ENCODE measurements at places on chromosomes 3 and 15.

DNA sequence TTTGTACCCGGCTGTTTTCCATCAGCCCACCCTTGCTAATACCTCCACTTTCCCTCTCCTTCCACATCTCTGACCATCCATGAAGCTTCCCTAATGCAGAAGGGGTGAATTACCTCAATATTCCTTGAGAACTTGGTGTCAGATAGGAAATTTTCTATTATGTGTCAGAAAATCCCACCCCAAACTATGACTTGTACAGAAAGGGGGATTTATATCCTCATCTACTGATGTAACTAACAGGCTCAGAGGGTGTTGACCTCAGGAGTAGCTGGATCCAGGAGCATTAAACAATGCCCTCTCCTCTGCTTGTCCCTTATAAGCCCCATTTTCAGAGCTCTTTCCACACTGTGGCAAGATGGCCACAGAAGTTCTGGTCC lies 242.8 kb upstream of the TLE3 start:
- DNase-seq, result no peak

DNA sequence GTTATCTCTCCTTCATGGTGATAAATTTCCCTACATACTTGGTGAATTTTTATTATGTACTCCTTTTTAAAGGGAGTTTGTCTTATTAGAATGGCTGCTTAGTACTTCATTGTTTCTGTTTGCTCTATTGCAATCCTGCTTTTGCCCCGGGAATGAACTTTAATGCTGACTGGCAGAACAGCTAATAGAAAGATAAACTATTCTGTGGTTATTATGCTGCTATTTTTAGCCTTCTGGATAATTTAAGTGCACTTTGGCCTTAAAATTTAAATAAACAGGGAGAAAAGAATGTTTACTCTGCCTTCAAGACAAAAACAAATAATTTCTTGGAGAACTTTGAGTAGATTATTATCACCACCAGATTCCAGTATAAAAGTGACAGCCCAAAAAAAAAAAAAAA lies 413.8 kb upstream of the CCDC54 start:
- DNase-seq, result no peak

GRCh38 chr3:50157827-50158529 lies 2.9 kb downstream of the SEMA3F start:
- no peak for DNase-seq

DNA sequence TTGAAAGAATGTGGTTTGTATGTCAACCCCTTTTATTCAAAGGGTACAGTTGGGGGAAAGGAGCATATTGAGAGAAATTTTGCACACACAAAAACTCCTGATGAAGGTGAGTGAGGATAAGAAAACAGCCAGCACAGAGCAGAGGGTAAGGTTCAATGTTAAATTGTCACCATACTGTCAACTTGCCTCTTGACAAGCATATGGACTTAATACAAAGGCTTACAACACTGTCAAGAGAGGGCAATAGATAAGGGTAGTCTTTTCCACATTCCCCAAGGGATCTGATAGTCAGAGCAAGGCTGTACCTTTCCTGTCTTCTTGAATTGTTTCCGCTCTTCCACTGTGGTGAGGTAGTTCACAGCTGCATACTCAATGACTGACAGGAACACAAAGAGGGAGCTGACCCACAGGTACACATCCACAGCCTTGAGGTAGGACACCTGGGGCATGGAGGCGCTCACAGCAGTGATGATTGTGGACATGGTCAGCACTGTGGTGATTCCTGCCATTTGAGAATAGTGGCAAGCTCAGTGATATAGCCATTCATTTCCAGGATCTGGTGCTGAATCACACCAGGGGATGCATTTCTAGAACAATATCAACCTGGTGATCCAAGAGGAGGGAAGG lies 20.4 kb upstream of the RIOX2 start:
- DNase-seq, result no peak

DNA sequence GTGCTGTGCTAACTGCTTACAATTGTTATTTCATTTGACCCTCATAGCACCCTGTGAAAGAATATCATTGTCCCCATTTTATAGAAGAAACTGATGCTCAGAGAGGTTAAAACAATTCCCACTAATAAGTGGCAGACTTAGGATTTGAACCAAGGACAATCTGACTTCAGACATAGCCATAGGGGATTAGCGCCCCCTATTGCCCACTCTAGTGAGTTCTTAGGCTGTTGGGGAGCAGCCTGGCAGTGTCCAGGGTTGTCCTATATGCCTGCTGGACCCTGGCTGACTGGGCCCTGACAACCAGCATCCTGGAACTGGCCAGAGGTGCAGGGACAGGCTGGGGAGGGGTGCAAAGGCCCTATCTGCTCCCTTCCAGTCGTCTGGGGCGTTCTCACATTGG lies 15.4 kb downstream of the DPH3 start:
- no peak for DNase-seq

GRCh38 chr15:47288794-47289193 lies 428.5 kb upstream of the SEMA6D start:
- no peak for DNase-seq

DNA sequence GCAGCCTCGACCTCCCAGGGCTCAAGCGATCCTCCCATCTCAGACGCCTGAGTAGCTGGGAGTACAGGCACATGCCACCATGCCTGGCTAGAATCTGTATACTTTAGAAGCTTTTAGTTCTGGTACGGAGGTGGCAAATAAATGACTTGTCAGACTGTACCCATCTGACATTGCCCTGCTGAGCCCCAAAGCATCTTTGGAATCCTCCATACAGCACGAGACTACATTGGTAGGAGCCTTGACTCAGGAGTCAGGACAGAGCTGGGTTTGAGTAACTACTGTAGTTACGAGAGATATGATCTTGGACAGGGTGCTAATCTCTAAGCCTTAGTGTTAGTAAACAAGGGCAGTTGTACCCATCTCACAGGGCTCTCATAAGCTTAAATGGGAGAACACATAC lies 67.8 kb upstream of the NPHP3 start:
- no peak for DNase-seq

- no peak for DNase-seq
Observed at GRCh38 chr3:34150992-34151391, 352.6 kb downstream of the PDCD6IP start.

DNA sequence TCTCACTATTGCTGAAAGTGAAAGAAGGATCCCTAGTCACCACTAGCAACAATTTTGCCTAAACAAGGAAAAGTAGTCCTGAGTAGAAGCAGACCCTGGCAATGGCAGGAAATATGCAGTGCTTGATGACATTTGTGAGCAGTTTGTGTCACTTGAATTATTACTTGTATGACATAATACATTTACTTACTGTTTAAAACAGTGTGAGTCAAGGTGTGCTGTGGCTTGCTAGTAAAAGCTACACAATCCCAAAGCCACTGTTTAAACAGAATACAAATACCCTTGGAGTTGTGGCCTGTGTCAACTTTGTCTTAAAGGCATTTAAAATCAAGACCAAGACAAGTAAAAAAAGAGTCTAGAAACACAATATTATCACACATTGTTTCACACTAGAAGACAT lies 775.4 kb downstream of the ROBO1 start:
- no peak for DNase-seq

- no peak for DNase-seq
Observed at GRCh38 chr3:197680955-197681521, 55.7 kb downstream of the RUBCN start.

DNA sequence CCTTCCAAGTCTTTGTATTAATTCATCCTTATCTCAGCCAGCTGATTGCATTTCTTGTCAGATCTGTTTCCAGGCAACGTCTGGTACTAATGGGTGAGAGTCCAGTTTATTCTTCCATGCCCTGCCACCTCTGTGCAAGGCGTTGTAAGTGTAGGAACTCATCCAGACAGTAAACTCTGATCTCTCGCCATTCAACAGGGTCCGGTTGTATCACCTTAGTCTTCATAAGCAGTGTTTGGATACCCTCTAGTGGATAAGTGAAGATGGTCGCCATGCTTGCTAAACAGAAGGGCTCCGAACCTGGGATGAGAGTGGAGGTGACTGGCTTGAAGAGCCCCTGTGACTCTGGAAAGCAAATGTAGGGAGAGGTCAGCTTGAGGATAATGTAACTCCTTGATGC lies 51.6 kb upstream of the CMTM7 start:
- peak; percentile 12 for DNase-seq

DNA sequence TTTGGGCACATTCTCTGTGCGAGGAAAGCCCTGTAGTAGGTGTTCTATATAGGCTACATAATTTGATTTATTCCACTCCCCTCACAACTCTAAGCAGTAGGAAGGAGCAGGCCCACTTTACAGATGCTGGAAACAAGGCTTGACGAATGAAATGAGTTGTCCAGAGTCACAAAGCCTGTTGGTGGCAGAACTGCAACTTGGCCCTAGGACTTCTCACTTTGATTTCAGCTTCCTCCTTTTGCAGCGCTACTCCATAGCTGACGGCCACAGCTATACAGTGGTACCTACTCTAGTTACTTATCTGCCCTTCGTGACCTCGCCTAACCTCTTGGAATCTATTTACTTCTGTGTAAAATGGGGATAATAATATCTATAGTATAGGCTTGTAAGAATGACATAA lies 2.5 kb upstream of the IRAK2 start:
- DNase-seq, result no peak

DNA sequence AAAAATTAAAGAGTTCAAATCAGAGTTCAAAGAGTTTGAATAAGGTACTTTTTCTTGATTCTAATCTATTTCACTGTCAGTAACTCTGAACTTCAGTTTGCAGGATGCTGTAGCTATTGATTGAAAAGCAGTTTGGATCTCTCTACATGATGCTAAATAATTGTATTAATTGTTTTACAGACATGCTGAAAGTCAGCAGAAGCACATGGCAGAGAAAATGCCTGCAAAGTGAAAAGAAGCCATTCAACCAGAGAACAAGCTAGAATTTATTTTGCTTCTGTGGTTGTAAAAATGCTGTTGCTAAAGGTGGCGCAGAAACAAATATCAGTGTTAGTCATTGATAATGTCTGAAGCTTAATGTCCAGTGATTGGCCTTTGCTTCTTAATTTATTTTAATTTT lies 92.1 kb upstream of the IL12A start:
- no peak for DNase-seq

DNA sequence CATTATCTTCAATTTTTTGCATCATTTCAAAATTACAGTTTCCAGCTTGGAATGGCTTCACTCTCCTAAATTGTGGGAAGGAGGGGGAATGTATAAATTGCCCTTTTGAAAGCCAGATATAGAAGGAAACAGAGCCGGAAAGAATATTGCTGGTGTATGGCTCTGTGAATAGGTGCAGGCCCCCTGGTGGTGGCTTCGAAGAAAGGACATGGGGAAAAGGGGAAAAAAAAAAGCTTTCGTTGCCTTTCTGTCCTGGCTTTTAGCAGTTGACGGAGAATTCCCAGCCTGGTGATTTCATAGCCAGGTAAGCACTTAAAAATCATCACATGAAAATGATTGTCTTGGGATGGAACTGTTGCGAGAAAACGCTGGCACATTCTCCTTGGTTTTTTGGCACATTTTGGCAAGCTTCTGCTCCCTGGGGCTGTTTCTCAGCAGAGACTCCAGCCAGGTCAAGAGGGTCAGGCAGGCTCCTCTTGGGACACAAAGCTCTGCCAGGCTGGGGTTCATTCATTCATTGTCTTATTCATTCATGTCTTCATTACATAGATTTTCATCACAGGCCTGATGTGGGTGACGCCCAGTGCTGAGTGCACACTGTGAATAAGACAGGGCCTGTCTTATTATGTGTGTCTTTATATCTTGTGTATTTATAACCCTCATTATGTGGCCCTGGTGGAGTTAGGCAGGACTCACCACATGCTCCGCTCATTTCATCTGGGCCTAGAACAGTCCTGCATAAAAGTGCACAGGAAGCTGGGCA lies 300.0 kb upstream of the TPM1 start:
- peak; percentile 59 for DNase-seq

Measured in HFF-Myc (cell line).